ENCODE measurements at places on chromosomes 11 and 22.

- DNase-seq = no peak
Observed at GRCh38 chr11:24390016-24390415, 106.8 kb upstream of the LUZP2 start.

DNA sequence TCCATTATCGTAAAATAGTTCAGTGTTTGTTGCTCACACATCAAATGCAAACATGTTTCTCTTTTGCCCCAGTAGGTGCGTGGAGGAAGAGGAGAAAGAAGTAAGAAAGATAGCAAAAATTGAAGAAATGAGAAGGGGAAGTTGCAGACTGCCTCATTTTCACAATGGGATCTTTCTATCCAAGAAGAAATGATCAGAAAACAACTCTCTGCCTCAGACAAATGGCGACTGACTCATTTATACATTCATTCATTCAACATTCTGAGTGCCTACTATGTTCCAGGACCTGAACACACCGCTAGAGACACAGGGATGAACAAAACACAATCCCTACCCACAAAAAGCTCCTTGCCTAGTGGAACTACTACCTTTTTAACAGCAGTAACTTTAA, 367 bp downstream of the HPS5 start:
- no peak for DNase-seq

GRCh38 chr11:76665921-76666351, 4.6 kb downstream of the LRRC32 start:
- no peak for DNase-seq

DNA sequence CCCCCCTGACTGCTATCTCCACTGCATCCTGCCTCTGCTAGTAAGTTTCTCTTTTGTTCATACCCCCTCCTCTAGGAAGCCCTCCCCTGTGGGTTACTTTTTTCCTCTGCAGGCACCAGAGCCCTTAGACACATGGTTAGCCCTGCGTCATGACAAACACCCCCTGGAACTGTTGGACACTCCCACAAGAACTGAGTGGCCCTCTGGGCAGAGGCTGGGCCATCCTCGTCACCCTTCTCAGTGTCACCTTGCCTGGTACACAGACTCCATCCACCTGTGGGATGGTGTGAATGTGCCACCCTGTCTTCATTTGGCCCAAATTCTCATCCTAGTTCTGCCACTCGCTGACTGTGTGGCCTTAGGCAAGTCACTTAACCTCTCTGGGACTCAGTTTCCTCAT, 4.1 kb upstream of the RAB3IL1 start:
- no peak for DNase-seq

GRCh38 chr22:25362215-25362882, 142.9 kb downstream of the CRYBB2 start:
- peak; percentile 28 for DNase-seq

DNA sequence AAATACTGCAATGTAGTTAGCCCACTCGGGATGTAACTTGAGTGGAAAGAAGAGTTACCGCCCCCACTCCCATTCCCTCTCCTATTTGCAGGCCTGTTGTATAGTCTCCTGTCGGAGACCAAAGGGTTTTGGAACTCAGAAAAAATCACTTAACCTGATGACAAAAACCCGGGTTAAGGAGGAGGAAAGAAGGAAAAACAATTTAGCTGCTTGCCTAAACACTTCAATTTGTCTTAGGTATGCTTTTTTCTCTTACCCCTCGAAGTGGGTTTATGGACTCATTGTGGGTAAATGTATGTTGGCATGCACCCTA, 2.2 kb downstream of the YAP1 start:
- DNase-seq = no peak

- DNase-seq = no peak
Observed at GRCh38 chr11:100716838-100717237, 29.8 kb downstream of the ARHGAP42 start.

GRCh38 chr11:113419454-113420003, 31.9 kb downstream of the ANKK1 start:
- no peak for DNase-seq

GRCh38 chr22:46674367-46674781, 54.2 kb downstream of the GRAMD4 start:
- DNase-seq = peak; percentile 86

DNA sequence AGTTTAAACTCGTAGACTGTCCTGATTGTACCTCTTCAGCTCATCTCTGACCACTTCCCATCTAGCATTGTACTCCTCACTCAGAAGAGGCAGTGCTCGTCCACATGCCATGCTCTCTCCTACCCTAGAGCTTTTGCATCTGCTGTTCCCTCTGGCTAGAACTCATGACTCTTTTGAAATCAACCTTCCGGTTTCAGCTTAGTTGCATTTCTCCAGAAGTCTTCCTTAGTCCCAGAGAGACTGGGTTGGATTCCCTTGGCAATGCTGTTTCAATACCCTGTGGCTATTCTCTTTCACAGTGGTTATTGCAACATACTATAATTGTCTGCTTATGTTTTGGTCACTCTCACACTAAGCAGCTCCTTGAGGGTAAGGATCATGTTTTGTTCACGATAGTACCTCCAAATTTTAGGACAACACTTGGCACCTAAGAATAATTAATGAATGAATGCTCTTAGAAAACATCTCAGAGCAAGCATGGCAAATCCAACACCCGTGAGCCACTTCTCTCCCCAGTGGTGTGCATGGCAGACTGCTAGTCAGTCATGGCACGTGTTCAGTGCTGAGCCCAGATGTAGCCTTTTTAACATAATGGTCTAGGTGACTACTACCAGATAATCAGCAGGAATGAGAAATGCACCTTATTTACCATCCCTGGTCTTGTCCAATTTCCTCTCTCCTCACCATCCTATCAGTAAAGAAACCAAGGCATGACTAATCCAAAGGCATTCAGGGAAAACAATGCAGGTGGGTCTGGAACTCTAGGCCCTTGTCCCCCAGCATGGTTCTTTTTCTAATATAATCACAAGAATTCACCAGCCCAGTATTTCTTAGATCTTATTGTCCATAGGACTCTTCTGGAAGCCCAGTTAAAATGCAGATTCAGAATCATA, 14.5 kb downstream of the SEPTIN3 start:
- no peak for DNase-seq

DNA sequence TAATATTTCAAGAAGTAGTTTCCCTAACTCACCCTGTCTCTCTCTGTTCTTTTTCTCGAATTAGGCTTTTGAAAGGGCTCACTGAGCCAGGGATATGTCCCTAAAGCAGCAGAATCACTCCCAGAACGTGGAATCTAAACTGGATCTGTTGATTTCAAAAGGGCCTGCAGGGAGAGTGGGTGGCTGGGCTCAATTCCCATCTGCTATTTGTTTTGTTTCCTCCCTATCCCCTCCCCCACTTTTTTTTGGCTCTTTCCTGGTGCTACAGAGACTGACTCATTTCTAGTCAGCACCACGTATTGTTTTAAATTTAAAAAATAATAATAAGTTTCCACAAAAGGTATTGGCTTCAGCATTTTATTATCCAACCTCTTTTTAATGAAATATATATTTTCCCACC, 961.5 kb downstream of the FAM181B start:
- DNase-seq = no peak

DNA sequence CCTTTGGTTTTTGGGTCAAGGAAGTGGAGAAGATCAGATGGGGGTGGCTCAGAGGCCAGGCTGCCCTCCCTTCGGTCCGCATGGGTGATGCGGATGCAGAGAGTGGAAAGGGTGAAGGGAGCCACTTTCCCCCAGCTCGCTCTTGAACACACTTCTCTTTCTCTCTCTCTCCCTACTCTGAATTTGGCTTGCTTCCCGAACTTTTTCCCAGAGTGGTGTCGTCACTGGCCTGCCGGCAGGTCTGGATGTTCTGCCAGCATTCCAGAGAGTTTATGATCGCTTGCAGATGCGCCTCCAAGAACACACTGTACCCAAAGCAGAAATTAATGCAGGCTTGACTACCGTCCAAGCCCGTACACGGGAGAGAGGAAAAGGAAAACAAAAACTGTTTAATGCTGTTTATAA, 103.2 kb downstream of the ZBTB16 start:
- DNase-seq = no peak

DNA sequence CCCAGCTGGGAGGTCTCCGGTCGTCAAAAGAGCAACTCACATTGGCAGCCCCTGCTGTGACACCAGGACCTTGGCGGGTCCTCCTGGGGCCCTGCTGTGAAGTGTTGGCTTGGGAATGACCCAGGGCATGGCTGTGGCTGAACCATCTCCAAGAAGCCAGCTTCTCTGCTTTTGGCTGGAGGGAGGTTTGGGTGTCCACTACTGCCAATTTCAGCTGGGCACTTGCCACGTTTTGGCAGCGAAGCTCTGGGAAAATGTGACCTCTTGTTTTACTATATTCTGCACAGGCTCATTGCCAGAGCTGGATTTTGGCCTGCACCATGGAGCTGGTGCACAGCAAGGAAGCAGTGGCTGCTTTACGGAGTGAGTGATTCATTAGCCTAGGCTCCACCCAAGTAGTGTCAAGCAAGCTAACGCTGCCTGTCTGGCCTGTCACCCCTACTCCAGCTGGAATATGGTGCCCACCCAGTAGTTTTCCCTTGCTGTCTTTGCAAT, 24.3 kb upstream of the SMCO4 start:
- DNase-seq = no peak

- no peak for DNase-seq
Observed at GRCh38 chr11:2400762-2401435, 349 bp downstream of the TSSC4 start.

- DNase-seq = no peak
Observed at GRCh38 chr11:6735306-6735705, 36.5 kb downstream of the OR2AG2 start.

GRCh38 chr11:18368221-18368620, 26.1 kb upstream of the LDHA start:
- no peak for DNase-seq

DNA sequence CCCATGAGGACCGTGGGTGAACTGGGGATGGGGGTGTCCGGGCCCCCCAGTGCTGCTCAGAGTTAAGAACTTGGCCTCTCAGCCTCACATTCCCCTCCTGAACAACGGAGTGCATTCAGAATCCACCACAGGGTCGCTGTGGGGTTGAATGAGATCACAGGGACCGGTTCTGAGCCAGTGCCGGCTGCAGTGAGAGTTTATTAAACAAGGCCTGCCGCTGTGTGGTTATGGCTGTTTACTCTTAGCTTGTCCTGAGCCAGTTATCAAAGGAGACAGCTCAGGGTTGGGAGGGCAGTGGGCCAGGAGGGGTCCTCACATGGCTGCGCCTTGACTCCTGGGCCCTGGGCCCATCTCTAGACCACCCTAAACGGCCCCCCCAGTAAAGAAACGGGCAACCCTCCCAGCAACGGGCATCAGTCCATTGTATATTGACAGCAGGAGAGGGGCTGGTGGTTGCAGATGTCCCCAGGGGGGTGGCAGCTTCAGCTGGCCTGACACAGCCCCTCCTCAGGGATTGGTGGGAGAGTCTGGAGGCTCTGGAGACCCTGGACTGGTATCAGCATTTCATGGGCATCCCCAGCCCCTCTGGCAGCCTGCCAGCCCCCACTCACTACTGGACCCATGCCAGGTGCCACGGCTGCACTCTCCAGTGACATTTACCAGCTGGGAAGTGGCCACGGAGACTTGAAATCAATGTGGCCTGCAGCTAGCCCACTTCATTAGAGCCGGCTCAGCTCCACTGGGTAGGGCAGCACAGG, 15.1 kb upstream of the CABP7 start:
- DNase-seq = no peak

DNA sequence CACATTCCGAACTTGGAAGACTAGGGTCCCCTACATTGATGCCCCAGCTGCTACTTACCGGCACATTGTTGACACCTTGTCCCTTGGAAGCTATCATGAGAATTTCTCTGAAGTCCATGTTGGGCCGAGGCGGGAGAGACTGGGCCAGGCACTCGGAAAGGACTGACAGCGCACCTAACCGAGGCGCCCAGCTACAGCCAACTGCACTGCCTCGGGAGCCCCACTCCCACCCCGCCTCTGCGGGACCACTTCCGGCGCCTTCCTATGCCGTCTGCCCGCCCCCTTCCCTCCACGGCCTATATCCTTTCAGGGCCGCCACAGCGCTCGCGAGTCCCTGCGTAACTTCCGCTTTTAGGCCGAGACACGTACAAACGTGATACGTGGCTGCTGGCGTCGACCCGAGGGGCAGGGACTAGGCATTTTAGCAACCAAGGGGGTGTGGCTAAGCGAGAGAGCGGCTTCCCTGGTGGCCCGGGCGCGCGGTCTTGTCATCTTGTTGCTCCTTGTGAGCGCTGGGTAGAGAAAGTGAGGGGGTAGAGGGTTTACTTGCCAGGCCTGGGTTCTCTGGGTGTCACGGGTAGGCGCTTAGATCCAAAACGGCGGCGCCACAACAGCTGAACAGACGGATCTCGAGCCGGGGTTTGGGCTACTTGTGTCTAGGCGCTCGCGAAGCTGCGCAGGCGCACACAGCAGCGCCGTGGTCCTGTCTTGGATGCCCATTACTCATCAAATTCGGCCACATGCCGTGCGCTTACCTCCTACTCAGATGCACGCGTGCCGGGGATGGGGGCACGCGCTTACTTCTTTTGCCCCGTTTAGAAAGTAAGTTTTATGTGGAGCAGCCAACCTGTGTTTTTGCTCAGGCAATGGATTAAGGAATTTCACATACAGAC, at the start of gene SPTY2D1:
Gene SPTY2D1 (minus strand): TSS at position 203 of the 893 bp plus-strand sequence. CDS start 85 bp downstream, at position 118.
- peak; percentile 99 for DNase-seq

DNA sequence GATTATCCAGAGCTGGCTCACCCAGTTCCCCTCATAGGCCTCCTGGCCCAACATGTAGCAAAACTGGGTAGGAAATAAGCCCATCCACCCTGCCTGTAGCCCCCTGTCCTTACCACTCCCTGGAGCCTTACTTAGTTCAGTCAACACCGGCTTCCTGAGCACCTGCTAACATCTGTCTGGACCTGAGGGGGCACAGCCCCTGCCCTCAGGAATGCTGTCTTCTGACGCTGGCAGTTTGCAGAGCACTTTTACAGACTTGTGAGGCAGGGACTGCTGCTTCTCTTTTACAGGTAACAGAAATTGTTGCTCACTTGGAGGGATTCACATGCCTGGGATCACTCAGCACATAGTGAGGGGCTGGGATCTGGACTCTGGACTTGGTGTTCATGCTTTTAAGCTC, 152.0 kb upstream of the TBCEL start:
- no peak for DNase-seq

GRCh38 chr11:64415286-64415685, 56.3 kb downstream of the RPS6KA4 start:
- DNase-seq = no peak

DNA sequence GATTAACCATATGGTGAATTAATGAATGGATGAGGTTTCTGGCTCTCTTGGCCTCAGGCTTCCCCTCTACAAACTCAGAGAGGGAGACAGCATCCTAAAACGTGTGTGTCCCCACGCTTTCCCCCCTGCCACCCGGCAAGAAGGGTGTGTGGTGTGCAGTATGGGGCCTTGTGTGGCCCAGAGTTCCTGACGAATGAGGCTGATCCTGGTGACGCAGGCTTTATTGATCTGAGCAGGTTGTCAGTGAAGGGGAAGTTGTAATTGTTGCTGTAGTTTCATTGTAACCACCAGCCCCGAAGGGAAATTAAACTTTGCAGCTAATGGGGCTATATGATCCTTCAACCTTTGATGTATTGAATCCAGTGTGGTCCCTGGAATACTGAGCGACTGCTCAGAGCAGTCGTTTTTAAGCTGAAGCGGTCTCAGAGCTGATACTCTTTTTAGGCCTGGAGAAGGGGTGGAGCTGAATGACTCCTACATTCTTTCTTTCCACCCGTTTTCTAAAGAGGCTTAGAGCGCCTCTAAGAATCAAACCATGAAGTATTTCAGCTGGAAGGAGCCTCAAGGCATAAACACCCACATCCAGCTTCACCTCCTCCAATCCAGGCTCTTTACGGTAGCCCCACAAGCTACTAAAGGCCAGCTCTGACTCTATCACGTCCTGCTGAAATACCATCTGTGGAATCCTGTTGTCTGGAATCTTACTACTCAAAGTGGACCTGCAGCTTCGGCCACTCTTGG, 284.7 kb downstream of the MIAT start:
- DNase-seq = no peak

All from central memory CD4-positive, alpha-beta T cell (primary cell).